ENCODE measurements at places on chromosomes 3 and 15.

DNA sequence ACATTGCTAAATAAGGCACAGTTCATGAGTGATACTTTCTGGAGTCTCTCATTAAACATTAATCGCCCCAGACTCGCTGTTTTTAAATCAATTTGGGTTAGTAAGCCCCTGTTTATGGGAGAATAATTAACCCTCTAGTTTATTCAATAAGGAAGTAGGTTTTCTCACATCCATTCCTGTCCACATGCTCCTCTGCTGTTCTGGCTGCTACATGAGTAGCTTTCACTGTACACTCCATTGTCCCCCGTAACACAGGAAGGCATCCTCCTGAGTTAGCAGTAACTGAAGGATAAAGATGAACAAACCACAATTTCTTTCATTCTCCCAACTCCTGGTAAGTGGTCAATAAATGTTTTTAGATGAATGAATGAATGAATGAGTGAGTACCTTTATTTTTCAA lies 378.5 kb downstream of the DIPK2A start:
- no peak for DNase-seq

DNA sequence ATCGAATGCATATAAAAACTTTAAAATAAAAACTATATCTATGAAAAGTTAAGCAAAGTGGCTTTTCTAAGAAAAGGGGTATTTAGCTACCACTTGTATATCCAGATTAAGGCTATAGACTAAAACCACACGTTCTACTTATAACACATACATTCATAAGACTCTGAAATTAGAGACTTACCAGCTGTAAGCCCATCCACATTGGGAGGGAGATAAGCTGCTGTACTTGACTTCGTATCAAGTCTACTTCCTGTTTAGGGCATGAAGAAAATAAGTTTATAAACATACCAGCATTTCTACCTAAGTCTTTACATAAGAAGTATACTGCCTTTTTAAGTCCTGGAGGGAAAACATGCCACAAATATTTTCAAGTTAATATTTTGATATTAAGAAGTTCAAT lies 27.7 kb downstream of the AQR start:
- DNase-seq, result no peak

- DNase-seq, result no peak
These were observed 19.5 kb upstream of the FANCD2 start for GRCh38 chr3:10006762-10007090.

DNA sequence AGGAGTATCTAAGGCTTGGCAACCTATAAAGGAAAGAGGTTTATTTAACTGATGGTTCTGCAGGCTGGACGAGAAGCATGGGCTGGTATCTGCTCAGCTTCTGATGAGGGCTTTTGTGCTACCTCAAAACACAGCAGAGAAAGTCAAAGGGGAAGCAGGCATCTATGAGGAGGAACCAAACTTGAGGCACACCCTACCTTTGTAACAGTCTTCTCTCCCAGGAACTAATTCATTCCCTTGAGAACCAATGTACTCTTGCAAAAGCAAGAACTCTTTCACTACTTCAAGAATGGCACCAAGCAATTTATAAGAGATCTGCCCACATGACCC lies 109.0 kb downstream of the CGGBP1 start:
- no peak for DNase-seq

GRCh38 chr3:196741249-196741889 lies 1.7 kb downstream of the PAK2 start:
- no peak for DNase-seq

- DNase-seq, result no peak
These were observed 23.1 kb upstream of the GOLGA8B start for GRCh38 chr15:34606545-34606944.

- no peak for DNase-seq
These were observed 20.0 kb upstream of the CHD2 start for GRCh38 chr15:92879949-92880725.

DNA sequence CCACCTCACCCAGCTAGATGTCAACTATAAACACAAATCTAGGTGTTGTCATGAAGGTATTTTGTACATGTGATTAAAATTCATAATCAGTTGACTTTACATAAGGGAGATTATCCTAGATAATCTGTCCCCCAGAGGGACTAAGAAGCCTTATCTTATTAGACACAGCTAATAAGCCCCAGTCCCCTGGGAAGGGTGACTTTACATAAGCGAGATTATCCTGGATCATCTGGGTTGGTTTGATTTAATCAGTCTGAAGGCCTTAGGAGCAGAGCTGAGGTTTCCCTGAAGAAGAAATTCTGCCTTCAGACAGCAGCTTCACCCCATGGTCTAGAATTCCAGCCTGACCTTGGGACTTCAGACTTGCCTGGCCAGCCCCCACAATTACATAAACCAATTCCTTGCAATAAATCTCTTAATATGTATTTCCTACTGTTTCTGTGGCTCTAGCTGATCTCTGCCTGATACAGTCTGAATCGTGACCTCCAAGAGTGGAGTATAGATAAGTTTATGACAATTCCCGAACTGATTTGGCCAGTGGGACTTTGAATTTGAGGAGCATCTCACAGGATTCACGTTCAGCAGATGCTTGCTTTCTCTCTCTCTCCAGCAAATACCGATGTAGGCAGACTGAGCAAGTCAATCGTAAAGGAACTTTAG lies 66.5 kb downstream of the MRPL46 start:
- DNase-seq, result no peak

DNA sequence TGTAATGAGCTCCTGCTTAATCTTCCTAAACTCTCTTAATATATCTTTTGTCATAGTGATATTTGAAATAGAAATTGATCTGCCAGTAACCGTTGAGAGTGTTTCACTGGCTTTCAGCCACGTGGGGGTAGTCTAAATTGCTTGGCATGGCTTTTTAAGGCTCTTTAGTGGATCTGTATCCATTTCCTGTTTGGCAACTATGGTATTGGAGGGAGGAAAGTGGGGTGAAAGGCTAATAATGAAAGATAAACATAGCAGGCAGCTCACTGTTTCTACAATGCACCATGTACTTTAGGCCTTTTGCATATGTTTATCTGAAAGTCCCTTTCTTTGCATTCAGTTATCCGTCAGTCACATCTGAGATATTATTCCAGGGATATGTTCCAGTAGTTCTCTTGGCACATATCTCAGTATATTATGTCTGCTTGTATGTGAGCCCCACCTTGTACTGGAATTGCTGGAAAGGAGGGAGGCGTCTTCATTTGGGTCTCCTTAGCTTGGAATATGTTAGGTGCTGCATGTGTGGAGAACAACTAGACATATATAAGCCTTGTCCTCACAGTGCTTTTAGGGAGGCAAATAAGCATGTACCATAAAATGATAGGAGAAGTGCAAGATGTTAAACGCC lies 10.8 kb downstream of the TOPAZ1 start:
- no peak for DNase-seq

DNA sequence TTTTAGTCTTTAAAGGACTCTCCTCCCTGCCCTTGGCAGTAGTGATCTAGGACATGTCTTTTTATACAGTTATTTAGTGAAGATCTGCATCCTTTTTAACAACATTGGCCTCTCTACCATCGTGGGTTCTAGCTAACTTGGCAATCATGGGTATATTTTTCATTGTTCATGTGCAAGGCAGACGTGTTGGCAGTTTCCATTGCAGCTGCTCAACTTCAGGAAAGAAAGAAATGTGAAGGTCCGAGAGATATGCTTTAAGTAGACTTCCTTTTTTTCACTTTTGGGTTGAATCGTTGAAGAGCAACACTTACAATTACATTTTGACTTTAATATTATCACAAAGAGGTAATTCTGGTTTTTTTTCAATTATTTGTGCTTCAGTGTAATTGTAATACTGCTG lies 172.6 kb downstream of the SATB1 start:
- DNase-seq, result no peak

DNA sequence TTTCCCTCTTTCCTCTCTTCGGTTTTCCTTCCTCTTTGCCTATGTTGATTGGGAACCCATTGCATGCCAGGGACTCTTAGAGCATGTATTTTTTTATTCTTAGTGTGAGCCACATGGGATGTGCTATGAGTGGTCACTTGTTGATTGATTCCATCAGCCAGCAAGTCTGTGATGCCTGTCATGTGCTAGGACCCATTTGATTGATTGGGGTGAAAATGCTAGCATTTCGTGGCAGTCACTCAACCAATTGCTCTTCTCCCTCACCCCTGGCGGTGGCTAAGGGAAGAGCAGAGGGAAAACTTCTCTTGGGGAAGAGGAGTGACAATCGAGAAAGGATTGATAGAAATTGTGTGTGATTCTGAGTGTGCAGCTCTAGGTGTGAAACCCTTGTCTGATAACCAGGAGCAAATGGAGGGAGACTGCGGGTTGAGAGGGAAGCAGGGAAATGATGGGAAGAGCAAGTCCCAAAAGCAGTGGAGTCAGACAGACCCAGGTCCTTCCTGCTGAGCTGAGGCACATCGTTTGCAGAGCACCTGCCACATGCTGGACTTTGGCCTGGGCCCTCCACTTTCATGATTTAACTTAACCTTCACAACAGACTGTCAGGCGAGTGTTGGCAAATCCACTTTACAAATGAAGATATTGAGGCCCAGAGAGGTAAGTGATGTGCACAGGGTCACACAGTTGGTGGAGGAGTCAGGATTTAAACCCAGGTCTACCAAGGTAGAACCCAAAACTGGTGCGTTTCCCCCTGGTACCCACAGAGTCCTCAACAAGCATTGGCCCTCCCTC lies 40.0 kb downstream of the SLC6A11 start:
- DNase-seq, result no peak

DNA sequence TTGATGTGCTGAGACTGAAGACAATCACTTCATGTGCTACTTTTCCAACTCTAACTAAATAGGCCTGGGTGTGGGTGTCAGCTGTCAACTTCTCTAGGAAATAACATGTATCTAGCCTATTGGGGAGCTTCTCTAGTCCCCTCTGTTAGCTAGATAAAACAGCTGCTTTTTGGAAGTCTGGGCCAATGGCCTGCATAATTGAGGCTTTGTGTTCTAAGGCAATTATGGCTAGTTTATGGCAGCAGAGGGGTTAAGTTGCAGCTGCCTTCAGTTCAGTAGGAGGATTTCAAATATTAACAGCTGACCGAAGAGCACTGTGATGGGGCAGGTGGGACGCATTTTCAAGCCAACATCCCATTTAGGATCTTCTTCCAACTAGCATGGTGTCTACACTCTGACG lies 6.4 kb downstream of the COL8A1 start:
- no peak for DNase-seq

DNA sequence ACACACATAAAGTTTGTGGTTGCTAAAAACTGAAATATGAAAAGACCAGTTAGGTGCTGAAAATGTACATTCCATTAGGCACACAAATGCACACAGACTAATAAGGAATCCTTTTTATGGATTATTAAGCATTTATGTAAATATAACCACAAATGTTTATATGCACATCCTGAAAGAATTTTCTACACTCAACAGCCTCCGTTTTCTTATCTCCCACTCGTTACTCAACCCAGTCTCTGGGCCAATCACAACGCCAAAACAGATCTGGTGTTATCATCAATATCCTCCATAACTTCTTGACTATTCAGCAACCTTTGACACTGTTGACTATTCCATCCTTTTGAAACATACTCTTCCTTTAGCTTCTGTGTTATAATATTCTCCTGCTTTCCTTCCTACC lies 136.4 kb downstream of the ATP8B4 start:
- DNase-seq, result no peak

DNA sequence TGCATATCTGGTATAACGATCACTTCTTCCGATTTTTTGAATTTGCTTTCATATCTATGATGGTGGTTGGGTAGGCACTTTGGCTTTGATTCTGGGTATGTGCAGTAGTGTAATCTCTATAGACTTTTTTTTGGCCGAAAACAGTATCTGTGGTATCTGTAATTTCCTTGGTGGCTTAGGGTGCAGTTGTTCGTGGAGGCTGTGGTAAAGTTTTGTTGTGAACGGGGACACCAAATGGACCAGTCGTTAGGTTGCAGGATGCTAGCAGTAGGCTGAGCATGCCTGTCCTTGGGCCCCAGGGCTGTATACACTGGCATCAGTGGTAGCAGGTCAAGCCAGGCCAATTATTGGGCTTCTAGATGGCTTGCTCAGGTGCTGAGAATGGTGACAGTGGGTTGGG lies 55.2 kb downstream of the CCDC66 start:
- no peak for DNase-seq

- DNase-seq, result no peak
These were observed 12.2 kb downstream of the RTP1 start for GRCh38 chr3:187209491-187209890.

- no peak for DNase-seq
These were observed 310.0 kb downstream of the SHQ1 start for GRCh38 chr3:72538070-72538745.

GRCh38 chr3:40381904-40382616 lies 4.9 kb upstream of the ENTPD3 start:
- DNase-seq, result no peak

DNA sequence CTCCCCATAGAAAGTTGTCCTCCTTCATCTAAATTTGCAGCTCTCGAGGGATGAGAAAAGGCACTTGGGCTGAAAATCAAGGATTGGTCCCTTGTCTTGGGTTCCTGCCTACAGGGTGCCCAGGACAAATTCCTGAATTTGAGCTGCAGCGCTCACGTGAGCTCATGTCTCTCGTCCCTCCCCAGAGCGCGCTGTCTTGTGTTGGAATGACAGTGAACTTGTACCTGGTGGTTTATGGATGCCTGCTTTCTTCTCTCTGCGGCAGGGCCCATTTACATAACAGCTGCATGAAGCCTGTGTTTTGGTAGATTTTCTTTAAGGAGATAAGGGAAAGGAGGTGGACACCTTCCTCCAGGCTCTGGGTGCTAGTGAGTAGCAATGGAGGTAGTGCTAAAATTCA lies 4.3 kb downstream of the RYR3 start:
- DNase-seq, result no peak

Data from Ammon's horn (tissue), 1 donor.